ENCODE measurements at places on chromosomes 11 and 22.

- DNase-seq: no peak
These were observed 79.8 kb downstream of the C11orf58 start for GRCh38 chr11:16818284-16818683.

DNA sequence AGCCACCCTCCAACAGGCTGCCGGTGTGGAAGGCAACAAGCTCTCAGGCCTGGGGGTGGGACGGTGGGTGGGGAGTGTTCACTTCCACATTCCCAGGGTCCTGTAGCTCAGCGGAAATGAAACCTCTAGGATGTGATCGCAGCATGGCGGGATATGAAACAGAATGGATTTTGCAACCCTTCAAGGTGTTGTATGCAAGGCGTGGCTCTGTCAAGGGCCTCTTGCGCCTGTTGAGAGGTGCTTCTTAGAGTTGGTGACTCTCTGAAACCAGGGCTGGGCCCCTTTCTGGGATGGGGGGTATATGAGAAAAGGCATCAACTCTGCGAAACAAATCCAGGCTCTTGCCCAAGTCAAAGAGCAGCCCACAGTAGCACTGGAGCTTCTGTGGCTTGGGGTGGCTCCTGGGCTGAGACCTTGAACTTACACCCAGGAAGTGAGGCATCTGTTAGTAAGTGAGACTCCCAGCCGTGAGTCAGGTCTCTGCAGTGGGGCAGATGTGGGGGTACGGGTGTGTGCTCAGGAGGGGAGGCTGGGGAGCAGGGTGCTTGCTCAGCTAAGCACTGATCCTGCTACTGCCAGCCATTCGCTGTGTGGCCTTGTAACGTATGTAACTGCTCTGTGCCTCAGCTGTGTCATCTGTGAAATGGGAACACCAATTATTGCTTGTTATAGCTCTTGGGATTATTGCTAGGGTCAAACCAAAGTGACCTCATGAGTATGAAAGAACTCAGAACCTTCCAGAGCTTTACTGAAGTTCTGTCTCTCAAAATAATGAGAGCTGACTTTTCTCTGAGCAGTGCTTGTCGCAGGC is 28.3 kb downstream of the NECTIN1 start:
- DNase-seq: no peak

DNA sequence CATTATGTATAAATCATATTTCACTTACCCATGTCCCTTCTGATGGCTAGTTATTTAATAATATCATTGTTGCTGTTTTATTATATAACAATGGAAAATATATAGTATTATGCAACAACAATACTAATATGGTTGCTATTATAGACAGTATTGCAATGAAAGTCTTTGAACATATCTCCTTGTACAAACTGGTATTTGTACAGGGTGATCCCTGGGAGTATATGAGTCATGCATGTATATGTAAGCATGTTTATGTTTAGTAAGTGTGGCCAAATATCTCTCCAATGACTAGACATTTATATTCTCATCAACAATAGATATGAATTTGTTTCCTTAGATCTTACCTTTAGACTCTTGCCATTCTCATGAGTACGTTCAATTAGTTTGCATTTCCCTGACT is 55.9 kb downstream of the KCNC1 start:
- no peak for DNase-seq

DNA sequence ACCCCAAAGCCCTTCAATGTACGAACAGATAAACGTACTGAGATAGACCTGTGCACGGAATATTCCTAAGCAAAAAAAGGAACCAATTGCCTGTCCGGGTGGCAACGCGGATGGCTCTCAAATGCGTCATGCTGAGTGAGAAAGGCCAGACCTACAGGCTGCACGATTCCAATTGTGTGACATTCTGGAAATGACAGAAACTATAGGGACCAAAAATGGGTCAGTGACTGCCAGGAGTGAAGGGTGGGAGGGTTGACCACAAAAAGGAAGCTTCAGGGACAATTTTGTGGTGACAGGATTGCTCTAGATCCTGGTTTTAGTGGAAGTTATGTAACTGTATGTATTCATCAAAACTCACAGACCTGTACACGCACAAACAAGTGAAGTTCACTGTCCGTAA is 24.0 kb upstream of the SYT8 start:
- no peak for DNase-seq

DNA sequence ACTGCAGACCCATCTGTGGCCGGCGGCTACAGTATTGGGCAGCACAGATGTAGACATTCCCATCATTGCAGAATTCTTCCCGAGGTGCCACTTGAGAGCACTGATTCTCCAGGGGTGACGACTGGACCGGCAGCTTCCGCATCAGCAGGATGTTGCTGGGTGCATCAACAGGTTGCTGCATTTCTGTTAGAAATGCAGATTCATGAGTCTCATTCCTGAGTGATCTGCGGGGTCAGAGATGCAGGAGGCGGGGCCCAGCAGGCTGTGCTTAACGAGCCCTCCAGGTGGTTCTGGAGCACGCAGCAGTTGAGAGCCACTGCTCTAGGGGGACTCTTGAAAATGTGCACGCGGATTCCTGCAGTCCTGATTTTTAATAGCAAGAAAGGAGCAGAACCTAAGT is 321.8 kb downstream of the TBC1D22A start:
- DNase-seq: no peak

GRCh38 chr22:30877662-30878515 is 90.7 kb downstream of the MORC2 start:
- no peak for DNase-seq

DNA sequence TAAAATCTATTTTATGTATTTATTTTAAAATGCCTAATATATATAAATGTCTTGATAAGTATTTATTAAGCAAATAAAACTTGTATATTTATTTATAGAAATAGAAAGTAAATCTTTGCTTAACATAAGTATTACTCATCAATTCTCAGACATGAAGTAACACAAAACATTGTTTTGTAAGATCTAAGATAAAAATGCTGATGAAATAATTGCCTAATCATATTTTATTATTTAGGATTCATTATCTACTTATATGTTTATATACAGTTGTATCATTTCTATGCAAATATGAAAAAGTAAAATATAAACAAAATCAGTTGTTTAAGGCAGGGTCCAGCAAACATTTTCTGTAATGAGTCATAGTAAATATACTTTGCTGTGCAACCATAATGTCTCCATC is 507.8 kb upstream of the CNTN5 start:
- DNase-seq: no peak

GRCh38 chr22:30541961-30542810 is 4.4 kb downstream of the SEC14L6 start:
- DNase-seq: no peak

- peak; percentile 36 for DNase-seq
These were observed 17.2 kb downstream of the DCHS1 start for GRCh38 chr11:6638429-6638828.

DNA sequence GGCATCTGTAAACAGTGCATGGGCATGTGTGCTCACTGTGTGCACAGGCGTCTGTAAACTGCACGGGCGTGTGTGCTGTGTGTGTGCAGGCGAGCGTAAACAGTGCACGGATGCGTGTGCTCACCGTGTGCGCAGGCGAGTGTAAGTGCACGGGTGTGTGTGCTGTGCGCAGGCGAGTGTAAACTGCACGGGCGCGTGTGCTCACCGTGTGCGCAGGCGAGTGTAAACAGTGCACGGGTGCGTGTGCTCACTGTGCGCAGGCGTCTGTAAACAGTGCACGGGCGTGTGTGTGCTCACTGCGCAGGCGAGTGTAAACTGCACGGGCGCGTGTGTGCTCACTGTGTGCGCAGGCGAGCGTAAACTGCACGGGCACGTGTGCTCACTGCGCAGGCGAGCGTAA is 22.4 kb downstream of the RNH1 start:
- no peak for DNase-seq

DNA sequence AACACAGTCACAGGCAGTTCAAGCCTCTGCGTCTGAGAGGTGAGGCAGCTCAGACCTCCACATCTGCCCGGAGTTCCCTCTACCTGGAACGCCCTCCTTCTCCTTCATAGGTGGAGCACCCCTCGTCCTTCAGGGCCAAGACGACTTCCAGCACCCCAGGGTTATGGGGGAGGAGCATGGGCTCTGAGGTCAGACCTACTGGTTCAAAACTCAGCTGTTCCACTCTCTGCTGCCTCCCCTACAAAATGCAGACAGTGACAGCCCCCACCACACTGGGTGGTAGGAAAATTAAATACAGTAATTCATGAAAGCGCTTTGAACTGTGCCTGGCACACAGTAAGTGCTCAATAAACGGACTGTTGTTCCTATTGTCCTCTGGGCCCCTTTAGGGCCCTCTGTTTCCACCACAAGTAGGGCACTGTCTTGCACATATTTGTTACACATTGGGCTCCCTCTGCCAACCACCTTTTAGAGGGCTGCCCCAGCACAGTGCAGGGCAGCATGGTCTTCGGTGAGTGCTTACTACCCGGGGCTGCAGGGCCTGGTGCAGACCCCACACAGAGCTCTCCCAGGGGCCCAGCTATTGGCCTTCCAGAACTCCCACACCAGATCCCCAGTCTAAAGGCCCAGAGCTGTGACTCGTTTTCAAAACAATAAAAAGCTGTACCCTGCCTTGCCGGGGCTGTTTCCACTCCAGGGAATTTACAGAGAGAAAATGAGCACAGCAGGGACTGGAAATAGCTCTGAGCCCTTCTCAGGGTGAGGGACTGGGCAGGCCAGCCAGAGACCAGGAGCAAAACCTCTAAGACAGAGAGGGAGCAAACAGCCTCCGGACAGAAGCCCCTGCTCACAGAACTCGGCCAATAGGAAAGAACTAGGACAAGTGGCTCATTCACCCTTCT is 2.5 kb downstream of the TMEM184B start:
- no peak for DNase-seq

- no peak for DNase-seq
These were observed 66.2 kb downstream of the CADM1 start for GRCh38 chr11:115437902-115438575.

DNA sequence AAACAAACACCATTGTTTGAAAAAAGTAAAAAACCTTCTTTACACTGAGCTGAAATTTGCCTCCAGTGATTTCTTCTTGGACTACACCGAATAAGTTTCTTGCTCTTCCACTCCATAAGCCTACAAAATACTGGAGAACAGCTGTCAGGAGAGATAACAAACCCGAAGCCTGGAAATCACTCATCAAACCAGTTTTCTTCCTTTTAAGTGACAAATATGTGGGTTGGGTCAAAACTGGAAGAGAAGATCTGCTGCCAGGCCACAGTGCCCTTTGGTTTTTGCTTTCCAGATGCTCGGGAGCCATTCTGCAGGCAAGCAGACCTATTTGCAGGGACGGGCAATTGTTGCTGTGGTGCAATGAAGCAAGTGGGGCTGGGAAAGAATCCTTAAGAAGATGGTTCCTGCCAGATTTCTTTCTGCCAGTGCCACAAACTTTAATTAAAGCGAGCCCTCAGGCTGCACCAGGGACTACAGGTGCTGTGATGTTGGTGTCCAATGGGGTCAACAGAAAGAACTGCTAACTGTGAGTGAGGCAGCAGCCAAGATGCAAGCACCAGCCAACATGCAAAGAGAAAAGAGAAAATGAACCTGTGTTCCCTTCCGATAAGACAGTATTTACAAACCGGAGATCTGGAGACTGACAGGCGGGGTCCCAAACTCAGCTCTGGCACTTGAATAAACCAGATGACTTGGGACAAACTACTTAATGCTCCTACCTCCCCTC is 44.8 kb upstream of the SMCO4 start:
- DNase-seq: no peak

DNA sequence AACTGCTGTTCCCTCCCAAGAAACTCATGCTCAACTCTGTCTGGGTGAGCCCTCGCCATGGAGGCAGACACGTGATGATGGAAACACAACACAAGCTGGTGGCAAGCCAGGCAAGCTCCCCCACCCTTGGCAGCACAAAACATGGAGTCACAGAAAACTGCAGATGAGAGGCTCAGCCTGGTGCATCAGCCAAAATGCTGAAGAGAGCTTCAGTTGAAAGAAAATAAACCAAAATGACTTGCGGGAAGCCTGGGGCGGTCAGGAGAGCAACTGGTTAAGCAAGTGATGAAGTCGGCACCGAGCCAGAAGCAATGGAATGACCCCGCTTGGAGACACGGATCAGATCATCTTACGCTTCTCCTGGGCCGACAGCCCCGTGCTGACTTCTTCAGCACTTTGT is 68.3 kb downstream of the C11orf58 start:
- DNase-seq: no peak

DNA sequence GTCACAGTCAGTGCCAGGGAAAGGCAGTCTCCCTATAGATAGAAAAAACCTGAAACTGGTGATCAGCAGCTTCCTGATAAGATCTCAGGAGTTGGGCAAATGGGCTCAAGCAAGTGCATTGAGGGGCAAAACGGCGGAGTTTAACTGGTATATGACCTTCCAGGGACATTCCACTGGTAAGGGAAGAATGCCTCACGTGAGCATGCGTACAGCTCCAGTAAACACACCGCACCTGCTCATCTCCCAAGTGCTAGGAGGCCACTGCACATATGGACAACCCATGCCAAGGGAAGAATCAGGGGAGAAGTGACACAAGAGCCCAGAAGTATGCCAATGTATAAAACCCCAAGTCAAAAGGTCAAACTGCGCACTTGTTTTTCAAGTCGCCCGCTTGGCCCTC is 11.6 kb downstream of the HEPHL1 start:
- DNase-seq: no peak

- no peak for DNase-seq
These were observed 41.1 kb downstream of the OSBPL5 start for GRCh38 chr11:3123761-3124733.

DNA sequence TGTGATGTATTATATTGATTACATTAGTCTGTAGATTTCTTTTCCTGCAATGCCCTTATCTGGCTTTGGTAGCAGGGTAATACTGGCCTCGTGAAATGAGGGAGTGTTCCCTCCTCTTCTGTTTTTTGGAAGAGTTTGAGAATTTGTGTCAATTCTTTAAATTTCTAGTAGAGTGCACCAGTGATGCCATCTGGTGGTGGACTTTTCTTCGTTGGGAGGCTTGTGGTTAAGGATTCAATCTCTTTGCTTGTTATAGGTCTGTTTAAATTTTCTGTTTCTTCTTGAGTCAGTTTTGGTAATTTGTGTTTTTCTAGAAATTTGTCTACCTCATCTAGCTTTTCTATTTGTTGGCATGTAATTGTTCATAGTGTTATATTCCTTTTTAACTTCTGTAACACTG is 18.9 kb downstream of the SHANK3 start:
- peak; percentile 71 for DNase-seq

DNA sequence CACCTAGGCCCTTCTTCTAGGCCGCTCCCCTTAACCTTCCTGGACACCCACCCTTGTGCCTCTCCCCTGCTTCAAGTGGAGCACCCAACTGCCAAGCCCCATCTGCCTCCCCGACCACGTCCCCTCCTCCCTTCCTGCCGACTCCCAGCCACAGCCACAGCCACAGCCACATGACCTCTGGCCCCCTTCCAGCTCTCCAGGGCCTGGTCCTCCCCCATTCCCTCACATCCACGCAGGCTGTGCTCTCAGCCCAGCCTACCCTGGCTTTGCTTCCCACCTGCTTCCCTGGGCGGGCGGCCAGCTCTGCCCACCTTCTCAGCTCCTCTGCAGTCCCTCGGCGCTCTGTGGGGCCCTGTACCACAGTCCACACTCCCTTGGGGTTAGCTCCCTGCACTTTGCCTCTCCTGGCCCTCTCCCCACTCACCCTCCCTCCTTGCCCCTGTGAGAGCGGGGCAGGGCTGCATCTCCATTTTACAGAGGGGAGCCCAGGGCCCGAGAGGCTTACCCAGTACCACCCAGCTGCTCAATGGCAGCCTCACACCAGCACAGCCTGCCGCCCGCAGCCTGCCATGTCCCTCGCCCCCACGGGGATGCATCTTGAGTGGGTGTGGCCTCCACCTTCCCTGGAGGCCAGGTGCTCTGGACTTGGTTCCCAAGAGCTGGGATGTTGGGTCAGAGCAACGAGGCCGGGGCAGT is 20.3 kb downstream of the PARVG start:
- DNase-seq: no peak
